ENCODE measurements at places on chromosomes 12 and 14.

- no peak for DNase-seq
Observed at GRCh38 chr12:33248364-33248763, 191.3 kb downstream of the SYT10 start.

- no peak for DNase-seq
Observed at GRCh38 chr12:103114296-103115055, 157.0 kb downstream of the ASCL1 start.

DNA sequence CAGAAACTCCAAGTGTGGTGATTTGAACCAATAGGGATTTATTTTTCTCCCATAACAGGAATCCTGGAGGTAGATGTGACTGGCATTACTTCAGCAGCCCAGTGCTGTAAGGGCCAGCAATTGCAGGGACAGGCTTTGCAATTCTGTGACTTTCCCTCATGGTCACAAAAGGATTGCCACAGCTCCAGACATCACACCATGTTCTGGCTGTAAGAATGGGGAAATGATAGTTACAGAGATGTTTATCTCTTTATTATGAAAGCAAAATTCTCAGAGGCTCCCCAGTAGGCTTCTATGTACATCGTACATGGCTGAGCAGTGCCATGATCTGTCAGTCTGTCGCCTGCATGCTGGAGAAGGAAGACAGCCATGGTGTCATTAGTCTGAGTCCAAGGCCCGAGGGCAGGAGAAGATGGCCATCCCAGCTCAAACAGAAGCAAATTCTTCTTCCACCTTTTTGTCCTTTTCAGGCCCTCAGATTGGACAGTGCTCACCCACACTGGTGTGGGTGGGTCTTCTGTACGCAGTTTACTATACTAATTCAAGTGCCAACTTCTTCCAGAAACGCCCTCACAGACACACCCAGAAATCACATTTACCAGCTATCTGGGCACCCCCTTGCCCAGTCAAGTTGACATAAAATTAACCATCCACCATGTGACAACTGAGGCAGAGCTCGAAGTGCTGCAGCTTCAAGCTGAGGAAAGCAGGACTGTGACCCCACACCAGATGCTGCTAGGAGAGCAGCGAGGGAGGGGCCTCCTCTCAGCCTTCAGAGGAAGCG, 17.2 kb downstream of the ZBTB42 start:
- no peak for DNase-seq

DNA sequence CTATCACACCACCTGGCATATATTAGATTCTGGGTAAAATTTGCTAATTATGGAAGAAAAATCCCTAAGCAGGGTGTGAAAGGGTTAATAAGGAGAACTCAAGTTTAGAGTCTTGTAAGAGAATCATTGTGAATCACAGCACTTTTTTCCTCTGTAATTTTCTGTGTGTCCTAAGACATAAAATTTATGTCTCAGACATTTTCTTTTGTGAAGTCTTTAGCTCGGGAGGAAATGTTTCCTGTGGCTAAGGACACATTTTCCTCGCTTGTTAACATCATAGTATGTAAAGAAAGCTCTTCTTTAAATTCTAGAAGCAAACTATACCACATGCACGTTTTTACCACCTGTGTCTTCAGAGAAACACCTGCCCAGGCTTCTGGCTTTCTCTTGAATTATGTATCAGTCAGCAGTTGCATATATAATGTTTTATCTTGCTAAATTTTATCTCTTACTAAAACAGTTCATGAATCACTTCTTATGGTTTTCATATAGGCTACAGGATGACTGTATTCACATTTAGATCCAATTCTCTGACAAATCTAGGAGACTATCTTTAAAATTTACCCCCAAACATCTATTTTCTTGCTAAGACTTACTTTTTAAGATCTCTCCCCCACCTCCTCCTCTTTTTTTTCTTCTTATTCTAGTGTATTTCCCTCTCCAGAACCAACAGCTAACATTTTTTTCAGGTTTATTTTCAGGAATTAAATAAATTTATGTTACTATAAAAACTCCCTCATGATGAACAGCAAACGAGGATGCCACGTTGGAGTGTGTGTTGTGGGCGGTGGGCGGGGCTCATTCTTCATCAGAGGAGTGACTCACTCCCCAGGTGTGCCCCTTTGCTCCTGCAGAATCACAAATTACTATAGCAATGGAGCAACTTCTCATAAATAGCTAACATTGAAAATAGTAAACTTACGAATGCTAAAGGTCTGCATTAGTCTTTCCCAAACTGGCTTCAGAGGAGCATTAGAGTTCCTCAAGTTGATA, 11.6 kb upstream of the CSRP2 start:
- DNase-seq, result no peak

DNA sequence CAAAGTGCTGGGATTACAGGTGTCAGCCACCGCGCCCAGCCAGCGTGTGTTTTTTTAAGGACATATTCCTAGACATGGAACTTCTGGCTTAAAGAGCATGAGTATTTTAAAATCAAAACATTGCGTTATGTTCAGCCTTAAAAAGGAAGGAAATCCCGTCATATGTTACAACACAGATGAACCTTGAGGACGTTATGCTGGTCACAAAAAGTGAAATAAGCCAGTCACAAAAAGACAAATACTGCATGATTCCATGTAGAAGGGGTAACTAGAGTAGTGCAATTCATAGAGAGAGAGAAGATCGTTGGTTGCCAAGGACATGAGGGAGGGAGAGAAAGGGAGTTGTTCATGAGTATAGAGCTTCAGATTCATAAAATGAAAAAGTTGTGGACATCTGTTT, 53.9 kb downstream of the ACACB start:
- DNase-seq, result no peak

GRCh38 chr12:1619587-1619986, 9.4 kb upstream of the WNT5B start:
- DNase-seq, result no peak

DNA sequence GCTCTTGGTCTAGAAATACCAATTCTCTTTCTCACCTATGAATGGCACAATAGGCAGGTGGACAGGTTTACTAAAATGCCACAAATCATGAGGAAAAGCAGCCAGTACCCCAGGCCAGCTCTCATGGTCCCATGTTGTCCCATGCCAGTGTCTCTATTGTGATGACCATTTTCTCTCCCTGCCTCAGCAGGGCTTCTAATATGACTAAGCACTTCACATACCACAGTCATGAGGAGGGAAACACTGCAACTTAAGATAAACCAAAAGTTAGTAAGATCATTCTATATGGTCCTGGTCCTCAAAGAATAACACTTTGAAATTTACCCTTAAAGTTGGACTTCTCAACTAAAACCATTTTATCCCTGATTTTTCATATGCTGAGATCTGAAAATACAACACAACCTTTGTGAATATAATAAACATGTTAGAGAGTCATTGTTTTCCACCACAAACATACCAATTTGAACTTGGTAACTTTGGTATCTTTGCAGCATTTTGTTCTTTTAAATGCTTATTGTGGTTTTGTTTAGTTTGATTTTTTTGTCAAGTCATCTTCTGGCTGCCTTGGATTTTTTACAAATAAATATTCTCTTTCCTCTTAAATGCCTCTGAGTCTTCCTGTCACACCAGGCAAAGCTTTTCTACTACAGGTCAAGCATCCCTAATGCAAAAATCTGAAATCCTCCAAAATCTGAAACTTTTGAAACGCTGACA, 3.6 kb downstream of the TTC5 start:
- no peak for DNase-seq

GRCh38 chr12:32005496-32006125, 46.4 kb downstream of the RESF1 start:
- no peak for DNase-seq
